CD4-positive, alpha-beta memory T cell (primary cell): ENCODE measurements at places on chromosomes 1 and 21. TPM values are rescaled to one million over a fixed set of nuclear protein-coding genes. Genes with fewer than 3 reads are reported as not detected.

- DNase-seq = no peak
Measured at GRCh38 chr1:70528590-70529333, 117.7 kb downstream of the CTH start.

The FCER1G gene
- polyA plus RNA-seq = 2.1 TPM

The SLC26A9 gene
- polyA plus RNA-seq = not detected

DNA sequence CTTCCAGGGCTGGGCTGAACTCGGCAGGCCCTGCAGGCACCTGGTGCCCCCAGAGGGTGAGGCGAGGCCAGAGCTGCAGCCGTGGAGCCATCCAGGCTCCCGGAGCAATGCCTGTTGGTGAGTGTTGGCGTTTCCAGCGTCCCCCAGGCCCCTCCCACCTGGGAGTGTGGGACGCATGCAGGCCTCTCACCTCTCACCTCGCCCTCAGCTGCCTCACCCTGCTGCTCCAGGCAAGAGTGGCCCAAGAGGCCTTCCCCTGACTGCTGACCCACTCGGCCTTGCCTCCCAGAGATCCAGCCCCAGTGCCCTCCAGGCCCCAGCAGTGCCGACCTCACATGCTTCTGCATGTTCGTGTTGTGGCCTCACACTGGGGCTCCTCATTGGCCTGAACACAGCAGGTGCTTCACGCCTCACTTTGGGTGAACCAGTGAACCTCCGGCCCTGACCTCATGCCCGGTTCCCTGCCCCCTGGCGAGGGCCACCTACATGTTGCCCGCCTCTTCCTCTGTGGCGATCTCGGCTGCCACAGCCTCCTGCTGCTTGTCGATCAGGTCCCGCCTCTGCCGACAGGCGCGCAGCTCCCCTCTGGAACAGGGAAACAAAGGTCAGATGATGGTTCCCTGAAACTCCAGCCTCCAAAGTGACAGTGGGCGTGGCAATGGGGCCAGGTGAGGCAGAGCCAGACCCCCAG, 17.0 kb downstream of the CFAP74 start:
- DNase-seq = no peak

DNA sequence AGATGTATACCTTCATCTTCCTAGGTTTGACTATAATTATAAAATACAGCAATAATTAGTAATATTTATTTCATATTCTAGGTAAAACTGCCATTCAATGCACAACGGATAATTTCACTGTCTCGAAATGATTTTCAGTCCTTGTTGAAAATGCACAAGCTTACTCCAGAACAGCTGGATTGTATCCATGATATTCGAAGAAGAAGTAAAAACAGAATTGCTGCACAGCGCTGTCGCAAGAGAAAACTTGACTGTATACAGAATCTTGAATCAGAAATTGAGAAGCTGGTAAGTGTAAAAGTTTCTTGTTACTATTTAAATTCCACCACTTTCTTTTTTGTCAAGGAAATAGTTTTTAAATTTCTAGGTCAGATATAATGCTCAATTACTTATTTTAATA, 30.7 kb downstream of the BACH1 start:
- no peak for DNase-seq

The WDR3 gene
- 42.7 TPM for polyA plus RNA-seq

- DNase-seq = no peak
Measured at GRCh38 chr1:212867192-212867591, 9.1 kb downstream of the FLVCR1 start.

DNA sequence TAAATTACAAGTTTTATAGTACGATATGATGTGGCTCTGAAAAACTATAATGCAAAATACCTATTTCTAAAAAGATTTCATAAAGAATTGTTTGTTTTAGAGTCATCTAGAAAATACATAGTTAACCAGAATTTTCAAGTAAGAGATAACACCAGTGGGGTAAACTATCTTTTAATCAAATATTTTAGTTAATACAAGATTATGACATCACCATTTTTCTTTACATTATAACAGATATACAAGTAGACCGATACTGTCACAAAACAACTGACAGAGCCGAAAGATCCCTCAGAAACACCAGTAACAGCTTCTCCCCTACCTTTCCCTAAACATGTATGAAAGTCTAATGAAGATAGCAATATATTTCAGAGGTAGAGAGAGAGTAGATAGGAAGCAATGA, 54.2 kb downstream of the EPS15 start:
- DNase-seq = no peak

DNA sequence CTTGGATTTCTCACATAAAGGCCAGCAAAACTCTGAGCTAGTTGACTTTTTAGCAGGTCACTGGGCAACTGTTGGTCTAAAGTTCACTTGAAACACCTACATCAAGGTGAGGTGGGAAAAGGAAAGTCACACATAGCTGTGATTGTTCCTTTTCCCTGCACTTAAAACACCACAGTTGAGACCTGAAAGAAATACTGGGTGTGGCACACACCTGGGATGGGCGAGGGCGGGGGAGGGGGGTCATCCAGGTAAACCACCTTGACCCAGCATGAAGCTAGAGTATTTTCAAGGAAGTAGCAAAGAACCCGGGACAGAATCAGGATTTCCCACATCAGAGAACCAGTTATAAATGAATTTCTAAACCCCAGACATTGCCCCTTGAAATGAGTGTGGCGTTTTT, 26.4 kb downstream of the ZNF697 start:
- DNase-seq = no peak

- no peak for DNase-seq
Measured at GRCh38 chr1:201818971-201819750, 9.8 kb upstream of the IPO9 start.

The C1QB gene
- not detected for polyA plus RNA-seq

DNA sequence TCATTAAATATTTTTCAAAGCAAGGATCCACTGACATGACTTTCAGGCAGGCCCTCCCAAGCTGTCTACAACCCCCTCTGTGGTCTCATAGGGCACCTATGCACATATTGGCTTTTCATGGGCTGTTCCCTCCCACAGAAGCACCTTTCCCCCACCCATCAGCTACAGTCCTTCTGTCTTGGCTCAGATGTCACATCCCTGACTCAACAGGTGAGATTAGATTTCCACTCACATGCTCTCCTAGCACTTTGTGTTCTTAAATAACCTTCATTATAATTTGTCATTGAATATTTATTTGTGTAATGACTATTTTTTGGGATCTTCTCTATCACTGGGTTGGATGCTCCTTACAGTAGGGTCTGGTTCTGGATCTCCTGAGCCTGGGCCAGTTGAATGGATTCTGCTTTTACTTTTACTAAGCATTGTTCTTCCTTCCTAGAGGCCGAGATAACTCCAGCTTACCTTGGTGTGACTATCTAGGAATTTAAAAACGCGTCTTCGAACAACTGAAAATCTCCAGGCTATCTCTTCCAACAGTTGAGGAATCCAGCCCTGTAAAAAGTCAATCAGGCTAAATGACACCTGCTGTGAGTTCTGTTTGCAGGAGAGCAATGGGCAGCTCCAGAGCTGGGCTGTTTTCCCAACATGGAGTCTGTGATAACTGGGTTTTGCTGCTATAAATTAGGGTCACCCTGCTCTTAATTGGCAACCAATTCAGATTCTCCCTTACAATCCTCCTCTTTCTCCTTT, 16.2 kb downstream of the ROR1 start:
- no peak for DNase-seq

DNA sequence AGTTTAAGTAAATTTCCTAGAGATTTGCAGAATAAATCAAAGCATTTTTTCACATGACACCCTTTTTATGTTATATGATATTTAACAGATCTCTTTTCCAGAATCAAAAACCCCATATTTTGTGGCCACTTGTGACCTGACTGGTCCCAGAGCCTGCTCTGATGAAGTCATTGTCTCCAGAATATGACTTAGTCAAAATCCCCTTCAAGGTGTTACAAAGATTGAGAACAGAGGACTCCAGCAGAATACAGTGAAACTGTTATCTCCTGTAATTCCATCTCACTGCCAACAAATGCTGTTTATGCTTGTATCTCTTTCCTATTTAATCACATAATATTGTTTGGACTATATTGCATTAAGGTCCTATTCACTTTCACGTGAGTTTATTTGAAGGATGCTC, 25.6 kb downstream of the RGS1 start:
- no peak for DNase-seq

DNA sequence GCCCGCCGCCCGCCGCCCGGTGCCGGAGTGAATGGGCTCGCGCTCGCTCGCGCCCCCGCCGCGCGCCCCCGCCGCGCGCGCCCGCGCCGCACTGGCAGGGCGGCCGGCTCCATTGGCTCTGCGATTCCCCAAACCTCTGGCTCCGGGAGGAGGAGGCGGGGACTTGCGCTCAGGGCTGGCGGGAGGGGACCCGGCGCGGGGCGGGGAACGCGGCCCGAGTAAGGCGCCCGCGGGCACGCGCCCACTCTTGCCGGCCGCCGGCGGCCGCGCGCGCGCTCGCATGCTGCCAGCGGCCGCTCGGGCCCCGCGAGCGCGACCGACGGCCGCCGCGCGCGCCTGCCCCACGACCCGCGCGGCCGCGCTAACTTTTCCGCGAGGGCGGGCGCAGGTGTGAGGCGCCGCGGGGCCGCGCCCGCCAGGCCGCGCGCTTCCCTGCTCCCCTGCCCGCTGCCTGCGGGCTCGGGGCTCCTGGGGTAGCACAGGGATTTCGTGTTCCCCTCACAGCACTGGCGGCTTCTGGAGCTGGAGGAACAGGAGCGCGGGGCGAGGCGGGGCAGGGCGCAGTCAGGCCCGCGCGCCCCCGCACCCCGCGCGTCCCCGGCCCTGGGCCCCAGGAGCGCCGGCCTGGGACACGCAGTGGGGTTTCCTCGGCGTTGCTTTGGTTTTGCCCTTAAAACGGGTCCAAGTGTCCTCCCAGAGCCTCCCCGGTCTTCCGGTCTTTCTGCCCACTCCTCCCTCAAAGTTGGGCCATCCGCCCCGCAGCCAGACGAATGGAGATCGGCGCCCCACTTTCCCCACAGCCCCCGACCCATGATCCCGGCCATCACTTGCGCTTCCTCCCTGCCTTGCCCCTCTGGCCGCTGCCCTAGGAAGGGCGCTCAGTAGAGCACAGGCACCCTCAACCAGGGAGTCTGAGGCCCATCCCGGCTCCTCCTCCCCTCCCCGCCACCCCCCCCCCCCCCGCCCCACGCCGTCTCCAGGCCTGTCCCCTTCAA, 101.5 kb downstream of the CASZ1 start:
- peak; percentile 78 for DNase-seq

GRCh38 chr1:235525314-235525713, 21.1 kb upstream of the B3GALNT2 start:
- DNase-seq = no peak

DNA sequence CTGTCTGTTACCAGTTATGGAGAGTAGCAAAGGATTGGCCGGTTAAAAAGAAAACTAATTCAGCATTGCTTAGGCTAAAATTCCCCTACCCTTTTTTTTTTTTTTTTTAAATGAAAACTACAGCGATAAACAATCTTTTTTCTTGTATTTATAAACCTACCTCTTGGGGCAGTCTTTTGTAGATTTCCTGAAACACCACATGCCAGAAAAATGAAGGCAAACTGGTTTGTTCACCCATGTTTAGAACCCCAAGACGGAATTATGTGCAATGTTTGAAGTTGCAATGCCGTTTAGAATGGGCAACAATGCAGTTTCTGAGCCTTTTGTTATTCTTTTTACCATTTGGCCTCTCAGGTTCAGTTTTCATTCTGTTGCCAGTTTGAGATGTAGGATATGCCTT, 59.1 kb downstream of the PRDM2 start:
- peak; percentile 11 for DNase-seq

- peak; percentile 30 for DNase-seq
Measured at GRCh38 chr21:45418301-45419071, 13.5 kb downstream of the COL18A1 start.

The PGLYRP4 gene
- polyA plus RNA-seq = not detected

The IFI44L gene
- polyA plus RNA-seq = 13.6 TPM

The MRPL24 gene
- polyA plus RNA-seq = 150 TPM

GRCh38 chr1:234526922-234527321, 47.9 kb upstream of the TARBP1 start:
- no peak for DNase-seq

DNA sequence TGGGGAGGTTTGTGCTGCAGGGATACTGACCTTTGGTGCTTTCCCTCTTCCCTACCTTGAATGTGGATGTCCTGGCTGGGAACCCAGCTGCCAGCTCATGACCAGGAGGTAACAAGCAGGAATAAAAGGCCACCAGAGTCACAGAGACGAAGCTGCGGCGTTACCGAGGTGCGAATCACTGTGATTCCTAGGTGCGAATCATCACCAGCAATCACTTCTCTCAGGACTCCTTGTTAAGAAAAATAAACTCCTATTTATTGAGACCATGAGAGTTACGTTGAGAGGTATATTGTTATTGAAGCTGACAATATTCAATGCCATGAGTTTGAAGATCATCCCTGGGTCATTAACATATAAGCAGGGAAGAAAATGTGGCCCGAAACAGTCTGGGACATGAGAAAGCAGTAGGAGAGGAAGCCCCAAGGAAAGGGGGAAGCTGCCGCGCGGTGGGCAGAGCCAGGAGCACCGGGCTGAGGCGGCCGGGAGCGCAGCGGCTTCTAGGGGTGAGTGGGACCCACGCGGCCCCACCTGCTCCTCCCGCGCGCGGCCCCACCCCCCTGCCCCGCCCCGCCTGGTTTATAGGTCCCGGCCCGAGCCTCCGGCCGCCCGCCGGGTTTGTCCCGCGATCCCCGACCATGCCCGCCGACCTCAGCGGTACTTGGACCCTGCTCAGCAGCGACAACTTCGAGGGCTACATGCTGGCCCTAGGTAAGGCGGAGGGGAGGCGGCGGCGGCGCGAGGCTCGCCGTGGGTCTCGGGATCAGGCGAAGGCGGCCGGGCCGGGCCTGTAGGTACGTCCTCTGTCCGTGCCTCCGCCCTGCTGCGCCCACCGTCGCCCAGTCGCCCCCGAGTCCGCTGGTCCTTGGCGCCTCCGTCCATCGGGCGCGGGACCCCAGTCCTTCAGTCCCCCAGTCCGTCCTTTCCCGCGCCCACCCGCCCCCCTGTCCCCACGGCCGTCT, at the start of gene RBP7:
Gene RBP7 (plus strand): TSS at position 605 of the 959 bp plus-strand sequence. CDS start 31 bp downstream, at position 636.
- peak; percentile 6 for DNase-seq

DNA sequence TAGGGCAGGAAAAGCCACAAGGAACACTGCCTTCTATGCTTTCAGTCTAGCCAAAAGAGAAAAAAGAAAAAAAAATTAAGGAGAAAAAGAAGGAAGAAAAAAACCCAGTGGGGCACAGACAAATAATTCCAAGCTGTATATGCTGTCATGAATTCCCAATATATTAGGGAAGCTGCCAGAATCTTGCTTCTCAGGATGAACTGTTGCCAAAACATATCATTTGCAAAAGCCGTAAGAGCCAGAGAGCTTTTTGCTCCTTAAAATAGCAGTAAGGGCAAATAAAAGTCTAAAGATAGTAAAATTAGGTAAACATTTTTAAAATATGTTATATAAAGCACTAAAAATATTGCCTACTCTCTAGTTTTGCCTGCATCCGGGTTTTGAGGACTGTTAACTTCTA, 52.1 kb downstream of the PGM1 start:
- DNase-seq = no peak

GRCh38 chr1:56799605-56800400, 19.4 kb downstream of the FYB2 start:
- no peak for DNase-seq

The THEM5 gene
- polyA plus RNA-seq = not detected

GRCh38 chr1:162141281-162142054, 72.0 kb downstream of the NOS1AP start:
- no peak for DNase-seq
